Left ventricle myocardium superior (tissue), 1 donor: ENCODE measurements at places on chromosomes 11 and 22. TPM values are rescaled to one million over a fixed set of nuclear protein-coding genes. Genes with fewer than 3 reads are reported as not detected.

GRCh38 chr11:59791639-59792038 is 18.9 kb downstream of the MRPL16 start:
- DNase-seq = no peak

GRCh38 chr22:38987171-38987895 is 5.2 kb downstream of the APOBEC3B start:
- DNase-seq = no peak

DNA sequence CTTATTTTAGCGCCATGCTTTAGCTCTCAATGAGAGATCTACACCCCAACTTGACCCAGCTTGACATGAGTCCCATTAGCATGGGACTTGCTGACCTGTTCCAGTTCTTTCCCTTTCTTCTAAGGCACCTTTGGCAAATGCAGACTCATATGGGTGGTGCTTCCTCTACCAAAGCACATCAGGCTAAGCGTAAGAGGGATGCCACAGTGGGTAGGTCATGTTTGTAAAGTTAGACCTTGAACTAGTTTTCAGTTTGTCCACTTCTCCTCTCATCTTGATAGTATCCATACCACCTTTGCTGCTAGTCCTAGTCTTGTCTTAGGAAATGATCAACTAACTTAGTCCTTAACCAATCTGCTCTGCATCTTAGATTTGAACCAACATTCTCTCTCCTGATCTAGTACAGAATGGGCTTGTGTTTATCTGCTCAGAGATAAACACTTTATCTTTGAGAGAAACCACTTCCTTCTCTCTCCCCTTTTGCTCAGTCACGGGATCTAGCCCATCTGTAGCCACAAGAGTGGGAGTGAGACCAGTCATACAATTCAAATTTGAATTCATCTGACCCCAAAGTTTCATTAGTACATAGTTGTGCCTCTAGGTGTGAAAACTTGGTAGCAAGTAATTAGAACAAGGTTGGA is 72.1 kb upstream of the CD44 start:
- no peak for DNase-seq

GRCh38 chr11:45176996-45177395 is 30.6 kb downstream of the PRDM11 start:
- DNase-seq = peak; percentile 43

DNA sequence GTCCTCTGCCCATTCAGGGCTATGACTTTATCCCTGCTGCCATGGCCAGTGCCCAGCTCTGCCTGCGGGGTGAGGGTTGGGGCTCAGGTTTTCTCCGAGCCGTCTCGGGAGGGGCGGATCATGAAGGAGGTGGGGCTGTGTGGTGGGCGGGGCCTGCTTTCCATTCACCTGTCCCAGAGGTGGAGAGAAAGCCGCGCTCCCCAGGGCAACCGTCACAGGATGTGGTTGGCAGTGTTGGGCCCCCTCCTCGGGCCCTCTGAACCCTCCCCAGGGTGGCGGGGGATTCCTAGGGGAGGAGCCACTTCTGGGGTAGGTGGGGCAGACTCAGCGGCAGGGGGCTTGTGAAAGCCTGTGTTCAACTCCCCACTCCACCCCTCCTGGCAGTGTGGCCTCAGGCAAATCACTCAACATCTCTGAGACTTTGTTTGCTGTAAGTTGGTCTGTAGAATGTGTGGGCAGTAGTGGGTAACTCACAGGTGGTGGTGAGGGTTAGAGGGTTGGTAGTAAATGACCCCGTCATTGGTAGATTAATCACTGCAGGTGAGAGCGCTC is 50.3 kb downstream of the CD6 start:
- DNase-seq = peak; percentile 44

DNA sequence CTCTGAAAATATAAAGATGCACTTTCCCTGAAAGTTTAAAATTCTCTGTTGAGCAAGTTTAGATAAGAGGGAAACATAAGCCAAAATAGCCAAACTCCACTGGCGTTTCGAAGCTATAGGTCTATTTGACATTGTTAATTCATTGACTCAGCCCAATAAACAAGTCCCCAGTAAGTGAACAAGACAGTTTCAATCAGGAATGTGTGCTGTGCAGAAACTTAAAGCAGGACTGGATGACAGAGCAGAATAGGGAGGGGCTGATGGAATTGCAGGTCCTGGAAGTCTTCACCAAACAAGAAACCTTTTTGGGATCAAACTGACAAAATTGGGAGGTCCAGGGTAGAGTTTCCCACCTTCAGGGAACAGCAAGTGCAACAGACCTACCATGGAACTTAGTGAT is 8.9 kb upstream of the KDM4E start:
- DNase-seq = no peak

- DNase-seq = peak; percentile 50
Measured at GRCh38 chr11:35963911-35964310, 20.0 kb downstream of the LDLRAD3 start.

DNA sequence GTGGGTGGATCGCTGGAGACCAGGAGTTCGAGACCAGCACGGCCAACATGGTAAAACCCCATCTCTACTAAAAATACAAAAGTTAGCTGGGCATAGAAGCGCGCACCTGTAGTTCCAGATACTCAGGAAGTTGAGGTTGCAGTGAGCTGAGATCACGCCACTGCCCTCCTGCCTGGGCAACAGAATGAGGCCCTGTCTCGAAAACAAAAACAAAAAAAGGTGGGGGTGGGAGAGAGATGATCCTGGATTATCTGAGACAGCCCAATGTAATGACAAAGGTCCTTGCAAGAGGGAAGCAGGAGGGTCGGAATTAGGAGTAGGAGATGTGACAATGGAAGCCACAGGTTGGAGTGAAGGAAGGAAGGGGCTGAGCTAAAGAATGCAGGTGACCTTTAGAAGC is 87.6 kb upstream of the APOA1 start:
- no peak for DNase-seq

GRCh38 chr22:46019351-46019750 is 42.4 kb upstream of the WNT7B start:
- DNase-seq = no peak

DNA sequence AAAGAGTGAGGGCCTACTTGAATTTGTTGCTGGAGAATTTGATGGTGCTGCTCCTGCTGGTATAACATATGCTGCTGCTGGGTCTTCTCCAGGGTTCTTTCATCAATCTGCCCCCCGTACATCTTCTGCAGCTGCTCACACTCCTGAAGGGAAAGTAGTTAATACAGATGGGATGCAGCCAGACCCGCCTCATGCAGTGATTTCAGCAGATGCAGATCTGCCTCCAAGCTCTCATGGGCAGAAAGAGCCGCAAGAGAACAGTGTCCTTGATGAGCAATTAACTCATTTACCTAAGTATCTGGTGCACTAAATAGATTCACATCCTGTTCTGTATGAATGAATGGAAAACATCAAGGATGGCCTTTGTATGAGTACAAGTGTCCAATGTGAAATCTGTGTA is 24.8 kb upstream of the APOA1 start:
- DNase-seq = no peak

DNA sequence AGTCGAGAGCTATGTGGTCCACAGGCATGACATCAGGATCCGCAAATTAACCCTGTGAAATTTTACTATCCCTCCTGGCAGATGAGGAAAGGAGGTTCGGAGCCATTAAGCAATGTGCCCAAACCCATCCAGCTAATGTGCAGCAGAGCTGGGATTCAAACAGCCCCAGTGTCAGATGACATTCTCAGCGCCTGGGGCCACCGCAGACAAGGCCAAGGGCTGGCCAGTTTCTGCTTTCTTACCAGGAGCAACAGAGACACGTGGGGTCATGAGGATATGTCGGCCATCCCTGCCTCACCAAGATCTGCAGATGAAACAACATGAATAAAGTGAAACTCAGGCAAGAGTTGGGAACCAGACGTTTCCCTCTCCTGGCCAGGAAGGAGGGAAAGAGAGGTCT is 110.2 kb downstream of the TENM4 start:
- no peak for DNase-seq

GRCh38 chr11:124798991-124799347 is 1.2 kb downstream of the MSANTD2 start:
- DNase-seq = no peak

- DNase-seq = no peak
Measured at GRCh38 chr22:25661073-25661472, 80.9 kb upstream of the MYO18B start.

GRCh38 chr11:73625696-73626318 is 20.6 kb upstream of the PLEKHB1 start:
- peak; percentile 71 for DNase-seq

The PARVG gene
- total RNA-seq = 3.5 TPM

The NAGA gene
- 13.4 TPM for total RNA-seq

The WNT11 gene
- 15.2 TPM for total RNA-seq
